ENCODE measurements at places on chromosomes 16 and 17.

- no peak for DNase-seq
These were observed 18.7 kb upstream of the LGALS9 start for GRCh38 chr17:27612160-27612770.

GRCh38 chr16:26672206-26672605, 394.5 kb upstream of the C16orf82 start:
- DNase-seq: no peak

DNA sequence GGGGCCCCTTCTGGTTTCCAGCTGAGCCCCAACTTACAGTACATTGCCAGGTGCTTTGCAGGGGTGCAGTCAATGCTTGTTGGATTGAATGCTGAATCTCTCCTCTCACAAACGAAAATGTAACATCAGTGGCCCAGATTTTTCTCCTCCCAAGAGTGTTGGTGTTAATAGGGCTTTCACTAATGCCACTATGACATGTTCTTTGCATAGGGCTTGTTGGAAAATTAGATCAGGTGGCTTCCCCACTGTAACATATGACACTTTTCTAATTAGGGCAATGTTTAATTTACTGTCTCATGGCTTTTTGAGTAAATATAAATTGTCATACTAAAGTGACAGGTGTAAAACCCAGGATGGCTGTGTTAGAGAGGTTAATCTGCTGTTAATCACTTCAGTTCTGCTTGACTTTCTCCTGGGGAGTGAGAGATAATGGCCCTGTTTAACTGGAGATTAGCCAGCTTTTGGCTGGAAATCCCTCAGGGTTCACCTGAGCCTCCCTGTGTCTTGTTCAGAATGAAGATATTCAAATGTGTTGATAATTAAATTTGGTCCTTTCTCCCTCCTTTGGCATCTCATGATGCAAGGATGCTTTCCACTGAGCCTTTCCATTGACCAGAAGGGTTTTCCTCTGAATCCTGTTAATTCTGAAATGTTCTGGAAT, 502.3 kb downstream of the RBFOX1 start:
- DNase-seq: no peak

DNA sequence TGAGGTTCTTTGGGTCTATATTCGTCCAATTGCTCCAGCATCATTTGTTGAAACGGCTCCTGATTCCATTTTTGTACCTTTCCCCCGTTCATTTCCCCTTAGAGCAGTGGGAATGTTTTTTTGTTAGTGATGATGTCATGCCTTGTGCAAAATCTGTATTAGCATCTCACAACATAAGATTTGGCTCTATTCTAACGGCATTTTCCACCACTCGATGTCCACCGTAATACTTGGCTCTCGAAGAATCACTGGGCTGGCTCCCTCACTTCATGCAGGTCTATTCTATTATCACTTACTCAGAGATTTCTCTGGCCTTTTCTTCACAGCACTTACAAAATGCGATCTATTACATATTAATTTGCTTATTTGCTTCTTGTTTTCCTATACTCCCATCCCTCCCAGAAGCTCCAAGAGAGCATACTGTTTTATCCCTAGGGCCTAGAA, 571 bp upstream of the NME1 start:
- no peak for DNase-seq
